ENCODE measurements at places on chromosomes 2 and 18. TPM values are rescaled to one million over a fixed set of nuclear protein-coding genes. Genes with fewer than 3 reads are reported as not detected.

DNA sequence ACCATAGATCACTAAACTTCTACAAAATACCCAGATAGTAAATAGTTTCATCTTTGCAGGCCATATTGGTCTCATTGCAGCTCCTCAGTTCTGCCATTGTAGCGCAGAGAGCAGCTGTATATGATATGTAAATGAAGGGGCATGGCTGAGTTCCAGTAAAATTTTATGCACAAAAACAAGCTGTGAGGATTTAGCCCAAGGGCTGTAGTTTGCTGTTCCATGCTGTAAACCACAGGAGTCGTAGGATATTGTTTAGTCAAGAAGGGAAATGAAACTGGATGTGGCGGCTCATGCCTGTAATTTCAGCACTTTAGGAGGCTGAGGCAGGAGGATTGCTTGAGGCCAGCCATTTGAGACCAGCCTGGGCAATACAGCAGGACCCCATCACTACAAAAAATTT is 83.0 kb downstream of the MGAT5 start:
- DNase-seq, result no peak

DNA sequence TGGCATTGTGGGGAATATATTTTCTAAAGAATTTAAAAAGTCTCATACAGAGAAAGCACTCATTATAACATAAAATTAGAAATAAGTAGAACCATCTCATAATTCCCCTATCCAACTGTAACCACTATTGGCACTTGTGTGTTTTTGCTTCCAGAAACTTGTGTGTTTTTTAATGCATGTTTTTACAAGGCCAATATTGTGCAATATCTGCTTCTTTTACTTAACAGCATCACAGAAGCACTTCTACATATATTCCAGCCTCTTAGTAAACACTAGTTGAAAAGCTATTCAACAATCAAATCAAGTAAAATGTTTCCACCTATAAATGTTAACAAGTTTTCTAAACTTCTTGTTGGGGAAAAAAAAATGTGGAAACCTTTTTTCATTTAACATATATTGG is 132.7 kb downstream of the LRP2 start:
- no peak for DNase-seq

The SERPINB2 gene
- not detected for polyA plus RNA-seq

The RAB6C gene
- not detected for polyA plus RNA-seq

DNA sequence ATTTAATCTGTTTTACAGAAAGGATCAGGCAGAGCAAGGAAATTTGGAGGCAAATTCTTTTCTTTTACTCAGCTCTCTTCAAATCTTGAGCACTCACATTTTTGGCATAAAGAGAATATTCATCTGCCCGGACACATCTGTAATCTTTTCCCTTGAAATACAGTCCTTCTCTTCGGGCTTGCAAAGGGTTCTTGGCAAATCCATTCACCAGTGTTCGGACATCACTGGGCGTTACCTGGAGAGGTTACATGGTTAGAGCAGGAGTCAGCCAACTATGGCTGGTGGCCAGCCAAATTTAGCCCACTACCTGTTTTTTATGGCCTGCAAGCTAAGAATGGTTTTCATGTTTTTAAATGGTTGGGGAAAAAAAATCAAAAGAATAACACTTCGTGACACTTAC is 2.1 kb downstream of the PFN4 start:
- DNase-seq, result no peak

DNA sequence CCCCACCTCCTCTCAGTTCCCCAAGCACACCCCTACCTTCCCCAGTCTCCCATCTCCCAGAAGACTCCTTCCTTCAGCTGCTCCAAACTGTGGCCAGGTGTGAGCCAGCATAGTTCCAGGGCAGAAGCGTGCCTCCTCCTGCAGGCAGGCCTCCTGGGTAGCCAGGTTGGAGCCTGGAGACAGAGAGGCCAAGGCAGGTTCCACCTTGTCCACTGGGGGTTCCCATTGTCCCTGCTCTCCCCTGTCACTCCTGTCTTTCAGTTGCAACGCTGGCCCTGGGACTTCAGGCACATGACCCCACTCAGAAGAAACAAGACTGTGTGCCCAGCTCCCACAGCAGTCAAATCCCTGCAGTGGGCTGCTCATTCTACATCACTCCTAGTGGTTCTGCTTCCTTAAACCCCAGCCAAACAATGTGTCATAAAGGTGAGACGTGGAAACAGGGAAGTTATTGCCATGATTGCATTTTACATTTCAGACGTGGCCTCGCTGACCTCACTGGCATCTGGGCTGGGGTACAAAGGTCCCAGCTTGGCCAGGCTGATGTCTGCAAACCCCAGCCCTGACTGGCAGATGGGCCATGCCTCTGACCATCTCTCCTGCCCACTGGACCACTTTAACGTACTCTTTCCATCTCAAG is 96.5 kb upstream of the BOD1L2 start:
- DNase-seq, result no peak
